Activated CD8-positive, alpha-beta memory T cell treated with anti-CD3 and anti-CD28 coated beads for 4 hours (primary cell): ENCODE measurements at places on chromosomes 3 and 15.

DNA sequence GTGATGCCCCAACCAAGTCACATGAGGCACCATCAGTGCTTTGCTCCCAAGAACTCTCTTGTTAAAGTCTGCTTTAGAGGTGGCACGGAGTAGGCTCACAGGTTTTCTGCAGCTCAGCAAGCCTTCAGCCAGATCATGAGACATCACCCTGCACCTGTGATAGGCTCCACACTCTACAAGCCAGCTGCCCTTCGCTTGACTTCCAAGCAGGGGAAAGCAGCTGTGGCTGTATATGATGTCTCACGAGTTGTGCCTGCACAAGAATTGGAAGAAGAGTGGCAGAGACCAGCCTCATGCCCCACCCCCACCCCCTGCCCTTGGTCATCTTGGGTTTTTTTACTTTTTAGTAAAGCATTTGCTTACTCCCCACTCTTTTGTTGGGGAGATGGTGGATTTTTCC, 22.5 kb downstream of the MRPS11 start:
- no peak for DNase-seq

DNA sequence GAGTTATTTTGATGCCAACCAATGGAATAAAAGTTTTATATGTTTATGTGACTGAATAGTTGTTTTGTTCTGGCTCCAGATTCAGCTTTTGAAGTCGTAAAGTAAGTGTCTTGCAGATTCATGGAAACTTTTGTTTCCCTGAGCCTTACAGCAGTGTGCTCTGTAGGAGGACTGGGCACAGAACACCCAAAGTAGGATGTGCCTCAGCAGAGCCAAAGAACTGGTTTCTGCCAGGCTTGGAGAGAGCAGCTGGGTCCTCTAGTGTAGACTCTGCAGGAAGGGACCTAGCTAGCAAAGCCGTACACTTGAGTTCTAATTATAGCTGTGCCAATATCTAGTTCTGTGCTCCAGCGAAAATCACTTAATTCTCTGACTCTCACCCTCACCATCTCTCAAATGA, 261.2 kb upstream of the DNAJC19 start:
- no peak for DNase-seq

DNA sequence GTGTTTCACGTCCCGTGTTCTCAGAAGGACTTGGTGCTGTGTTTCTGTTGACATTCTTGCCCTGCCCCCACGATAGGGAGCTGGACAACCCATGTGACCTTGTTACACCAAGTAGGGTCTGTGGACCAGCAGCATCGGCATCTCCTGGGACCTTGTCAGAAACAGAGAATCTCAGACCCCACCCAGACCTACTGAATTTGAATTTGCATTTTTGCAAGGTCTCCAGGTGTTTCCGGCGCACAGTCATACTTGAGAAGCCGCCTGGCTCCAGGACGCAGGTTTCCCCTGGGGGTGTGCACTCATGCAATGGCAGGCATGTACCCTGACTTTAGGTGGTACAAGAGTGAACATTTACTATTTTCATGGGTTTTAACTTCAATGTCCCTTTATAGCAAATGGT, 117.9 kb downstream of the TLE3 start:
- DNase-seq, result no peak

DNA sequence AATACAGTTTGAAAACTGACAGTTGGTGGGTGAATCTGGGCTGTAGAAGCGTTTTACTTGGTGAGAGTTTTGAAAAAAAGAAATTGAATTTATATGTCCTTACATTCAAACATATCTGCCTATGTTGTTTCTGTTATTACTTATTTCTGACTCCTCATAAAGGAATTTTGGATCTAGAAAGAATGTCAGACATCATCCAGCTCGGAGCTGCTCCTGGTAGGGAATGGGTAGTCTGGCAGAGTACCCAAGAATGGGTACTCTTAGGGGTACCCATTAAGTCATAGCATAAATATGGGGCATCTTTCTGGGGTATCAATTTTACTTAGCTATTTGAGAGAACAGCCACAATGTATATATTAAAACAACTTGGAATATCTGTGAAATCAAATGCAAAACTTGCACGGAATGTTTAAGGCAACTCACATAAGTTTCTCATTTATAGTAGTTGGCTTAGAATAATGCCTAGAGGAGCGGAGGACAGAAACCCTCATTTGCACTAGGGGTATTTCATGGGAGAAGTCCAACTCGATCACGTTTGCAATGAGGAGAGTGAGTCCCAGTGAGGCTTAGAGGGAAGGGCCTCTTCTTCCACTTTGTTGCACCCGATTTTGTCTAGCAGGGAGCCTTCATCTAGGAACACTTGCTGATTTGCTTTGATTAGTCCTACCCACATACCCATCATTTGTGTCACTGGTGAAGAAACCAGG, 2.4 kb upstream of the LARP6 start:
- DNase-seq, result no peak

DNA sequence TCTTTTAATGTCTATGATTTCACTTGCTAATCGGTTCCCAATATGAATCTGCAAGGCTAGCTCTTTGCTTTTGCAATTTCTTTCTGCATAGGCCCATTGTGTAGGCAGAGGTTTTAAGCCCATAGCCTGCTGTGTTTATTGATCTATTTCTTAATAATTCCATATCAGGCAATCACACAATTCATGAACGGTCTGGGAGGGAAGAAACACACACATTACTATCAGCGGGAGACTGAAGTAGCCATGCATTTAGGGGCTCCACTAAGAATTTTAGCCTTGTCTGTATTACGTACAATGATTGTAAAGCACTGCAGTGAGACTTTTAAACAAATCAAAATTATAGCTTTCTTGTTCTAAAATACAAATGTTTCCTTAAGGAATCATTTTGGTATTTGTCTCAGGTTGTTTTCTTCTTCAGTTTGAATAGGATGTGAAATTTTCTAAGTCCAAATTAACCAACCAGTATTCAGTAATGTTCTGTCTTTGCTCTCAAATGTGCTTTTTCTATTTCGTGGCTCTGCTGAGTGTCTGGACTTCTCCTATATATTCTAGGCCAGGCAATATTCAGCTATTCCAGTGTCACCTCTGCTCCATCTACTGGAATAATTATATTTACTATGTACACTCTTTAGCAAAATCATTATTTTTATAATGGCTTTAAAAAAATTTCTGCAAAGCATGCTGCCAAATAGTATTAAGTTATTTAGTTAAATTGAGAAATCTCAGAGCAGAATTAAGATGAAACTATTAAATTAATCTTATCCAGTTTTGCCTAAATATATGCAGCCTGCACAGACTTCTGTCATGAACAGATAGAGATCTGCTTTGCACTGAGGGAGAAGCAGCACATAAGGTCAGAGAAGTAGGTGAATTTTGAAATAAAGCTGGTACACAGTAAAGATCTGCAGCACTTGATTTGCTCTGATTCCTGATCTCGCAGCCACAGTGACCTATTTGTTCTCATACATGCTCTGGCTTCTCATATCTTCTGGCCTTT, 103.0 kb upstream of the NAALADL2 start:
- DNase-seq, result no peak

DNA sequence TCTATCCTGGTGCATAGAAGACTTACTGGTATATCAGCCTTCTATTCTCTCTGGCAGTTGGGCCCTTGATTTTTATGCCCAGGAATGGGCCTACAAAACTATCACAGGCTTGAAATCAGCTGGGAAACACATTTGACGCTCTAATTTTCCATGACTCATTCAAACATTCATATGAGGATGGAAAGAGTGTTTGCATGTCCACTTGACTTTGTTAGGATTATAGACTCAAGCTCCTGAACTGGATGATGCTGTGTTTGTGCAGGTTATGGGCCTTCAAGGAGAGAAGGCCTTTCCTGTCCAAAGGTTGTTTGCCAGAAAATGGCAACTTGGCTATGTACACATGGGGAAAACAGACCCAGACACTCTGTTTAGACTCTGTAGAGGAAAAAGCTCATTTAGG, 219.9 kb downstream of the GAP43 start:
- DNase-seq, result no peak

GRCh38 chr3:194960446-194961032, 274.9 kb downstream of the FAM43A start:
- no peak for DNase-seq

- DNase-seq, result no peak
Observed at GRCh38 chr3:37221407-37221806, 47.0 kb upstream of the LRRFIP2 start.

DNA sequence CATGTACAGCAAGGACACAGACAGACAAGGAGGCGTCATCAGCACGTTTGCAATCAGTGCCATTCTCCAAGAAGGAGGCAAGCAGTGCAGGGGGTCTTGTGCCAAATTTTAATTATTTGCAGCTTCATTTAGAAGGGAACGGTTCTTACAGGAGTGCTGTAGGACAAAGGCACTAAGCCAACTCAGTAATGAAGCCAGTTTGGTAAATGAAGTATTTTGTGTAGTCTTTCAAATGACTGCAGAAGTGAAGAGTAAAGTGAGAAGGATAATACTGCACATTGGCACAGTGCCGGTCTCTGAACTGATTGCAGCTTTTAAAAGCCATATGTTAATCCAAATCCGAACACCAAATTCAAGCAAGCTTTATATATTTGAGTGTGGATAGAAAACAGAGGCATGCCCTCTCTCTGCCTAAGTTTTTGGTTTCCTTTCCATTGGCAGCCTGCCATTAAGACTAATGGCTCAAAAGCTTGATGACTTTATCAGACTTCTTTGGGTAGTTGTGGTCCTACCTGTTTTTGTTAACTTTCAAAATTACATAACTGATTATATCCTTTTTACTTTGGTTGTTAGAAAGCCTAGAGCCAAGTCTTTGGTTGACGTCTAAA, 101.3 kb downstream of the SENP2 start:
- no peak for DNase-seq

DNA sequence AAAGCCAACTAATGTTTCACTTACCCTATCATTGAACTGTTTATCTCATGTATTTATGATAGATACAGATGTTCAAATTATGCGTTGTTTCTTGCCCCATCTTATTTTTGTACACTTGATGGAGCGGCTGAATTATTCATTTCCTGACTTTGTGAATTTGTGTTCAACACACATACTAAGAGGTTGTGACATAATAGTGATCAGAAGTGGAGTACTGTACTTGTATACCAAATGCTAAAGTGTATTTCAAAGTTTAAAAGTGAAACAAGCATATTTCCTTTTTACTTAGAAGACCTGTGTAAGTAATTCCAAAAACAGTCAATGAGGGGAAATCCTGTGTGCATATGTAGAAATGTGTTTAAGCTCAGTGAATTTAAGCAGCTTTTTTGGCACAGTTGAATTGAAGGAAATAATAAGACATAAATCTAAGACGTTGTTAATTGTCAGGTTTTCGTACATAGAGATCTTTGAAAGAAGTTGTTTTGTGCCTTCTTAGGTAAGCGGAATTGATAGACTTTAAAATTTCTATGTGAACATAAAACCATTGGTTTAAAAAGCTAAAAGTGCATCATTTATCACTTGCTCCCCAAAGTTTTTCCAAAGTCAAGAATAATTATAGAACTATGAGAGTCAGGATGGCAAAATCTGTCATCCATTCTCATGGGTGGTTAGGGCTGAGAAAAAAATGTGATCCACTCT, 1.9 kb downstream of the NFKBIZ start:
- DNase-seq, result no peak

GRCh38 chr3:155876037-155876436, 5.6 kb downstream of the GMPS start:
- DNase-seq, result no peak

DNA sequence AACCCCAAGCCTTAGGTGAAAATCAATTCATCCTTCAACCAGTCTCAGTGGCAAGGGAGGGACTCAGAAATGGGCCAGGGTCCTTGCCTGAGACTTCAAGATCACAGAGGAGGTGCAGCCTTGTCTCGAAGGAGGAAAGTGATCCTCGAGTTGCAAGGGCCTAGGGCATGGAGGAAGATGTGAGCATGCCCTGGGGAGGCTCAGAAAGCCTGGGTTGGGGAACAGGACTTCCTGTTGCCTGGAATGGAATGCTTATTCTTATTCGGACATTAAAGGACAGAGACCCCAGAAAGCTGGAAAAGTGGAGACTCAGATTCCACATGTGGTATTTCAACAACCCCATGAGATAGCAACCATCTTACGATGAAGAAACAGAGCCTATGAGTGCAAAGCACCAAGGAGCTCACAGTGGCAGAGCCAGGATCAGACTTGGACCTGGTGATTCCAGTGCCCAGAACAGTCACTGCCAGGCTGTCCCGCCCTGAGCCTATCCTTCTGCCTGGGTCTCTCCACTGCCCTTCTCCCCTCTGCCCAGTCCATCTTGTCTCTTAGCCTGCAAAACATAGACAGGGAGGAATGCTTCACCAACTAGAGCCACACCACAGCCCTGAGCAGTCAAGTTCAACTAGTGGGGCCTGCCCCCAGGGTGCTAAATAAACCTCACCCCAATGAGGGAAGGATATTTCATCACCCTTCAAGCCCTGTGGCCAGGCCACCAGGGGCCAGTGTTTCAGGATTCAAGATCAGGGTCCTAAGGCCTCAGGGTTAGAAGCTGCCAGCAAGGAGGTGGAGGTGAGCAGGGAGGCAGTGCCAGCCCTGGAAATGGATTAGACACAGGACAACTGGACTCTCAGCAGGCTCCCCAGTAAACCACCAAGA, 21.9 kb downstream of the DAPK2 start:
- DNase-seq, result no peak

DNA sequence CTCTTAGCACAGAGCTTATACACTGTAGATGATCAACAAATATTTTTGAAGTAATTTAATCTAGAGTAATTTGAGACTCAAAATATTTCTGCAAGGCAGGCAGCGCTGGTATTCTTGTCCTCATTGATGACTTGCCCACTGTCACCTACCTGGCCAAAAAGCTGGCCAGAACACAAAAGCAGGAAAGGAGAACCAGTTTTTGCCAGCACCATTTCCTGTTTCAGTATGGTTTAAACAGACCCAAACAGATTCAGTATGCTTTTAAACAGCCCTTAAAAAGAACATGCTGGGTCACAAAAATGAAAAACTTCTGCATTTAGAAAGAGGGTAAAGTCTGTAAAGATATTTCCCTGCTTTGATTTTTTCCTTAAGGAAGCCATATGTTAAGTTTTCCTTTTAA, 42.3 kb upstream of the ZNF280D start:
- DNase-seq, result no peak

DNA sequence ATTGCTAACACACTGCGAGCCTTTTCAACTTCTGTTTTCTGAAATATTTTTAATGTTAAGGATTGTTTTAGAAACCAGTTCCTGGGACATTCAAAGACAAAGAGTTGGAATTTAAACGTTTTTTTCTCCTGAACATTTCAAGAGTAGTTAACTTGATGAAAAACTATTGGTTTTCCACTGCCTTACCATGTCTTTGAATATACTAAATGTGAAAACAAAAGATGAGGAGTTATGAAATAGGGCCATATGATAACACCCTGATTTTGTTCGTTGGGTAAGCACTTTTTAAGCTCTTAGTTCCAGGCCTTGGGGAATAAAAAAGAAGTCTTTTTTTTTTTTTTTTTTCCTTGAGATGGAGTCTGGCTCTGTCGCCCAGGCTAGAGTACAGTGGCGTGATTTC, 2.8 kb downstream of the DIS3L start:
- no peak for DNase-seq

GRCh38 chr15:57992761-57993355, 72.7 kb downstream of the ALDH1A2 start:
- no peak for DNase-seq
